Colonic mucosa (tissue), 4 donors: ENCODE measurements at places on chromosomes 2 and 18. TPM values are rescaled to one million over a fixed set of nuclear protein-coding genes. Genes with fewer than 3 reads are reported as not detected.

The MC5R gene
- total RNA-seq: not detected

GRCh38 chr2:65018141-65018582 lies 29.0 kb downstream of the SLC1A4 start:
- no peak for DNase-seq
- no peak overlapping the region for H3K4me3 ChIP-seq
- H3K27me3 ChIP-seq: no peaks in the 10 kb centered on the region
- H3K4me1 ChIP-seq: no peaks in the 10 kb centered on the region

The NEU2 gene
- not detected for total RNA-seq

DNA sequence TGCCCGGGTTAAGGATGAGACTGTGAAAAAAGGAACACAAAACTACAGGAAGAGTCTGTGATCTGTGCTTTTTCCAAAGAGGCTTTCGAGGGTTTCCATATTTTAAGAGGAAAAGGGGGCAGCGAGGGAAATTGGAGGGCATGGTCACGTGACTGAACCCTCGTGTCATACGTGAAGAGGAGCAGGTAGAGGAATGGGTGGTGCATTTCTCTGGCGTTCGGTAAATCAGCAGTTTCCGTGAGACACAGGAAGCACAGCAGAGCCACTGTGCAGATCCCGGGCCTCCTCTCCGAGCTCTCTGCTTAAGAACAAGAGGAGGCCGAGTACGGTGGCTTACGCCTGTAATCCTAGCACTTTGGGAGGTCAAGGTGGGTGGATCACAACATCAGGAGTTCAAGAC lies 219.7 kb downstream of the NDUFA10 start:
- H3K4me1 ChIP-seq: no peaks in the 10 kb centered on the region
- DNase-seq: no peak
- H3K27me3 ChIP-seq: no peaks in the 10 kb centered on the region
- H3K36me3 ChIP-seq: no peaks in the 10 kb centered on the region
- no peak overlapping the region for H3K27ac ChIP-seq

The HOXD13 gene
- 0.77 TPM for total RNA-seq

DNA sequence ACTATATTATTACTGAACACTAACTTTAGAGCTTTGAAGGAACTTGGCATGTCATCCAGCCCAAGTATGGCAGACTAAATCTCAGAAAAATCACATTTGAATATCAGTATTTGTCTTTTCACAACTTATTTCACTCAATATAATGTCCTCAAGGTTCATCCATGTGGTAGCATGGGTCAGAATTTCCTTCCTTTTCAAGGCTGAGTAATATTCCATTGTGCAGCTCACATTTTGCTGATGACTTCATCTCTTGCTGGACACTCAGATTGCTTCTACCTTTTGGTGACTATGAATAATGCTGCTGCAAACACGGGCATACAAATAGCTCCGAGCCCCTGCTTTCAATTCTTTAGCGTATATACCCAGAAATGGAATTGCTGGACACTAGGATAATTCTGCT lies 46.7 kb downstream of the RPL31 start:
- no peaks in the 10 kb centered on the region for H3K27me3 ChIP-seq
- no peak overlapping the region for H3K4me3 ChIP-seq
- no peaks in the 10 kb centered on the region for H3K4me1 ChIP-seq
- no peak for DNase-seq
- no peak overlapping the region for H3K27ac ChIP-seq
- no peaks in the 10 kb centered on the region for H3K36me3 ChIP-seq

DNA sequence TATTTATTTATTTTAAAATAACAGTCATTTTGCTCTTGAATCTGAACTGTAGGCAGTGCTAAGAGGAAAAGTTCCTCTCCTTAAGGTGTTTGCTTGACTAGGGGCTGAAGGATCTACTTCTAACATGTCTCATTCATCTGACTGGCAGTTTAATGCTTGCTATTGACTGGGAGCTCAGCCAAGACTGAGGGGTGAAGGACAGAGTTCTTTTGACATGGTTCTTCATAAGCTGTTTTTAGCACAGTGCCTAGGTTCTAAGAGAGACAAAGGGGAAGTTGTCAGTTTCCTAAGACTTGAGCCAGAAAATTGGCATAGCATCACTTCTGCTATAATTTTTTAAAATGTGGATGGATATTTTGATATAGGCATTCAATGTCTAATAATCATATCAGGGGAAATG lies 73.0 kb downstream of the COMMD1 start:
- no peak overlapping the region for H3K27ac ChIP-seq
- H3K36me3 ChIP-seq: no peaks in the 10 kb centered on the region
- H3K27me3 ChIP-seq: no peaks in the 10 kb centered on the region
- no peak for DNase-seq

DNA sequence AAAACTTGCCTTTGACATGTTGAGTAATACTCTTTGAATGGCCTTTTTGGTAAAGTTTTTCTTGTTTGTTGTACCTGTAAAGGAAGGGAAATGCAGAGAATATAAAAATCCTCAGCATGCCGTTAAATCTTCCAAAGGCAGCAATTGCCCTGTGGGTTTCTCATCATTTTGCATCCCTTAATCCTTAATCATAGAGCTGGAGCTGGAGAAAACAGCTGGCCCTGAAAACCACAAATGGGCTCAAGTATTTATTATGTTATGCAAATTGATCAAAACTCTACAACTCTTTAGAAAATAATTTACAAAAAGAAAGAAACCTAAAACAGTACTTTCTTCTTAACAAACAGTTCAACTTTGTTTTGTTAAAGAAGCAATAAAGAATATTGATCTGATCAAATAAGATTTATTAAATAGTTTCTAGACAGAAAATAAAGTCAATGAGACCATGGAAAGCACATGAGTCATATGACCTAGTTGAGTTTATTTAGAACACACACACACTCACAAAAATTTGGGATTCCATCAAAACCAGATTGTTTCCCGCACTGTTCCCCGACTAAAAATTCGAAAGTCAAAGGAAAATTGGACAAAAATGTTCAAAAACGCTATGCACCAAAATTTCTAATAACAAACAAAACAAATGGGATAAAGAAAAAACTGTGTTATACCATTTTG lies 309.0 kb downstream of the GULP1 start:
- H3K4me3 ChIP-seq: no peak overlapping the region
- no peaks in the 10 kb centered on the region for H3K4me1 ChIP-seq
- H3K27ac ChIP-seq: no peak overlapping the region
- no peaks in the 10 kb centered on the region for H3K36me3 ChIP-seq
- no peak for DNase-seq

DNA sequence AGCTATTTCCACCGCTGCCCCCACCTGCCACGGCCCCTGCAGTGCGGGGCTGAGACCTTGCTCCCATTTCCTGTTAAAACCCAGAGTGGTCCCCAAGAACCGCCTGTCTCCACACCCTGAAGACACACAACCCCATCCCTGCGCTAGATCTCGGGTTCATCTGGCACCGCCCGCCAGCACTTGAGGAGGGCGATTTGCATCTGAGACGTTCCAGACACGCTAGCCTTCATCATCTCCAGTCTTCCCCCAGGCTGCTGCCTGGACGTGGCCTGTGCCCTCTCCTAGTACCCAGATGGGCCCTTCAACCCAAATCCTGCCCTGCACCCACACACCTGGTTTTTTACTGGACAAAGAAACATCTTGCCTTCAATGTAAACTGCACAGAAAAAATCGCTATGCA lies 49.8 kb downstream of the SLC66A2 start:
- DNase-seq: no peak
- peaks cover 7% of the 10 kb centered on the region for H3K36me3 ChIP-seq
- H3K27me3 ChIP-seq: no peaks in the 10 kb centered on the region
- no peak overlapping the region for H3K27ac ChIP-seq
- H3K4me3 ChIP-seq: no peak overlapping the region

GRCh38 chr2:223729781-223730180 lies 107.6 kb downstream of the AP1S3 start:
- H3K4me3 ChIP-seq: no peak overlapping the region
- no peaks in the 10 kb centered on the region for H3K27me3 ChIP-seq
- DNase-seq: no peak
- no peaks in the 10 kb centered on the region for H3K36me3 ChIP-seq
- H3K27ac ChIP-seq: no peak overlapping the region
- no peaks in the 10 kb centered on the region for H3K4me1 ChIP-seq

GRCh38 chr18:25305584-25305983 lies 46.4 kb downstream of the ZNF521 start:
- no peaks in the 10 kb centered on the region for H3K27me3 ChIP-seq
- H3K4me3 ChIP-seq: no peak overlapping the region
- no peaks in the 10 kb centered on the region for H3K4me1 ChIP-seq
- no peak for DNase-seq
- H3K36me3 ChIP-seq: no peaks in the 10 kb centered on the region

- no peaks in the 10 kb centered on the region for H3K36me3 ChIP-seq
- H3K27me3 ChIP-seq: no peaks in the 10 kb centered on the region
- H3K4me1 ChIP-seq: no peaks in the 10 kb centered on the region
- no peak for DNase-seq
- no peak overlapping the region for H3K27ac ChIP-seq
These were observed 167.0 kb downstream of the AFF3 start for GRCh38 chr2:99975386-99975785.

DNA sequence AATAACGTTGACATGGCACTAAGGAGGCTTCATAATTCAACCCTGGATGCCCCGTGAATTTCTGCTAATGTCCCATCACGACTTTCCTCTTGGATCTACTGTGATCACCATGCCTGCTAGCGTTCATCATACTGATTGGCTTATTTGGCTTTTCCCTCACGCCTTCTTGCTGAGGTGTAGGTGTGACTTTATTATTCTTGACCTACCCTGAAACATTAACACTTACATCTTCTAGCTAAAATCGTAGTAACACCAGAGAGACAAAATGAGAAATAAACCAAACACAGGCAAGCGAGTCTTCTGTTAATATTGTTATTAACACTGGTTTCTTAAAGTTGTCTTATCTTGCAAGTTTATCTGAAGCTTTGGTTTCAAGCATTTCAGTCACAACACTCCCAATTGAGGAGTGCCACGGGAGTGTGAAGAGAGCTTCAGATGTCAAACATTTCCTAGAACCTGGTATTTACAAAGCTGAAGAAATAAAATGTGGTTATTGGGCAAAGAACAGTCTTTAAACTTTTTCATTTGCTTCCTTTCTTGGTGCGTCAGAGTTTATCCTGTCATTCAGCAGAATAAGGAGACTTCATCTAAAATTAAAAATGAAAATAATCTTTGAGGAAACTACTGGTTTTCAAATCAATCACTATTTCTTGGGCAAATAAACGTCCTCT lies 15.4 kb upstream of the STAT1 start:
- H3K4me3 ChIP-seq: no peak overlapping the region
- H3K4me1 ChIP-seq: no peaks in the 10 kb centered on the region
- H3K27ac ChIP-seq: no peak overlapping the region
- H3K27me3 ChIP-seq: no peaks in the 10 kb centered on the region

The GPR39 gene
- total RNA-seq: 12.3 TPM

GRCh38 chr2:38547791-38548190 lies 54.9 kb downstream of the HNRNPLL start:
- no peak overlapping the region for H3K4me3 ChIP-seq
- no peaks in the 10 kb centered on the region for H3K4me1 ChIP-seq
- DNase-seq: no peak
- no peak overlapping the region for H3K27ac ChIP-seq
- H3K27me3 ChIP-seq: no peaks in the 10 kb centered on the region

- H3K4me3 ChIP-seq: no peak within 1 kb of the TSS
- peaks cover 7% of the 10 kb centered on the region for H3K4me1 ChIP-seq
- no peaks in the 10 kb centered on the region for H3K27me3 ChIP-seq
- DNase-seq: no peak
- no peak within 1 kb of the TSS for H3K27ac ChIP-seq
- H3K36me3 ChIP-seq: no peaks in the 10 kb centered on the region
These were observed at the start of gene KLHL30 for GRCh38 chr2:238138331-238139195. TSS of gene KLHL30 (plus strand) at chr2:238138668. CDS start at chr2:238140755, 2,087 bp downstream.

The TRIM54 gene
- 0.24 TPM for total RNA-seq

The C2orf66 gene
- 0.19 TPM for total RNA-seq

The ZAP70 gene
- total RNA-seq: 3.4 TPM

GRCh38 chr18:40041951-40042350 lies 1913.1 kb upstream of the PIK3C3 start:
- H3K36me3 ChIP-seq: no peaks in the 10 kb centered on the region
- no peak overlapping the region for H3K27ac ChIP-seq
- H3K4me3 ChIP-seq: no peak overlapping the region
- H3K4me1 ChIP-seq: no peaks in the 10 kb centered on the region

The NR4A2 gene
- 4.7 TPM for total RNA-seq

- H3K27ac ChIP-seq: no peak overlapping the region
- no peaks in the 10 kb centered on the region for H3K27me3 ChIP-seq
These were observed 154.1 kb upstream of the ZSWIM2 start for GRCh38 chr2:187003038-187003554.

The SLC11A1 gene
- 1.8 TPM for total RNA-seq

DNA sequence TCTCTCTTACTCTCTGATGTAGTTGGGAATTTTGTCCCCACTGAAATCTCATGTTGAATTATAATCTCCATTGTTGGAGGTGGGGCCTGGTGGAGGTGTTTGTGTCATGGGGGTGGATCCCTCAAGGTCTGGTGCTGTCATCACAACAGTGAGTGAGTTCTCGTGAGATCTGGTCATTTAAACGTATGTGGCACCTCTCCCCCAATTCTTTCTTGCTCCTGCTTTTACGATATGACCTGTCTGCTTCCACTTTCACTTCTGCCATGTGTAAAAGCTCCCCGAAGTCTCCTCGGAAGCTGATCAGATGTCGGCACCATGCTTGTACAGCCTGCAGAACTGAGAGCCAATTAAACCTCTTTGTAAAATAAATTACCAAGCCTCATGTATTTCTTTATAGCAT lies 337.8 kb upstream of the CDH2 start:
- no peaks in the 10 kb centered on the region for H3K27me3 ChIP-seq
- no peaks in the 10 kb centered on the region for H3K36me3 ChIP-seq
- no peak overlapping the region for H3K27ac ChIP-seq

The SIX2 gene
- total RNA-seq: 0.10 TPM

GRCh38 chr2:11990576-11990975 lies 244.1 kb downstream of the LPIN1 start:
- H3K27me3 ChIP-seq: no peaks in the 10 kb centered on the region
- H3K36me3 ChIP-seq: no peaks in the 10 kb centered on the region
- no peak for DNase-seq
- no peaks in the 10 kb centered on the region for H3K4me1 ChIP-seq
- no peak overlapping the region for H3K27ac ChIP-seq

GRCh38 chr2:229066121-229066715 lies 204.9 kb downstream of the PID1 start:
- no peak for DNase-seq
- no peak overlapping the region for H3K27ac ChIP-seq
- no peaks in the 10 kb centered on the region for H3K27me3 ChIP-seq
- no peaks in the 10 kb centered on the region for H3K36me3 ChIP-seq

The TRIB2 gene
- 10.5 TPM for total RNA-seq

The TIGD1 gene
- 3.0 TPM for total RNA-seq

- no peaks in the 10 kb centered on the region for H3K27me3 ChIP-seq
- H3K27ac ChIP-seq: no peak overlapping the region
- H3K36me3 ChIP-seq: no peaks in the 10 kb centered on the region
- no peak for DNase-seq
These were observed 156.0 kb downstream of the GBX2 start for GRCh38 chr2:236012155-236012554.

The ASPRV1 gene
- 0.40 TPM for total RNA-seq

DNA sequence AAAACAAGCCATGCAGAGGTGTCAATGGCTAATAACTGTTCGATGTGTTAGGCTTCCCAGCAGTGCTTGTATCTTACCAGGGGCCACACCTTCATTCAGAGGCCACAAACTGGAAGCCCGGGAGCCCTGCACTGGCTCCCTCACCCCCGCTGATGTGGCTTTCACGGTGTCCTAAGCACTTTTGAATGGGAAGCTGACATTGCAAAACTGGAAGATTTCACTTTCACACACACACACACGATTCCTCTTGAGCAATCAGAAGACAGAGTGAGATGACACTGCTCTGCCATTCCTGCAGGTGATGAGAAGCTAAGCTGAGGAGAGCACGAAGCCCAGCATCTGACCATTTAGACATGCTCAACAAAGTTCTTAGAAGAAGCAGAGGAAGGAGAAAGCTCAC lies 8.6 kb upstream of the ZNF407 start:
- no peaks in the 10 kb centered on the region for H3K36me3 ChIP-seq
- no peaks in the 10 kb centered on the region for H3K27me3 ChIP-seq
- no peaks in the 10 kb centered on the region for H3K4me1 ChIP-seq
- H3K4me3 ChIP-seq: no peak overlapping the region
- no peak for DNase-seq

The TMEM178A gene
- 1.0 TPM for total RNA-seq
